ENCODE measurements at places on chromosomes 5 and 9.
A peak's percentile ranks its signal among the peaks of the same experiment; 100 is the strongest.

DNA sequence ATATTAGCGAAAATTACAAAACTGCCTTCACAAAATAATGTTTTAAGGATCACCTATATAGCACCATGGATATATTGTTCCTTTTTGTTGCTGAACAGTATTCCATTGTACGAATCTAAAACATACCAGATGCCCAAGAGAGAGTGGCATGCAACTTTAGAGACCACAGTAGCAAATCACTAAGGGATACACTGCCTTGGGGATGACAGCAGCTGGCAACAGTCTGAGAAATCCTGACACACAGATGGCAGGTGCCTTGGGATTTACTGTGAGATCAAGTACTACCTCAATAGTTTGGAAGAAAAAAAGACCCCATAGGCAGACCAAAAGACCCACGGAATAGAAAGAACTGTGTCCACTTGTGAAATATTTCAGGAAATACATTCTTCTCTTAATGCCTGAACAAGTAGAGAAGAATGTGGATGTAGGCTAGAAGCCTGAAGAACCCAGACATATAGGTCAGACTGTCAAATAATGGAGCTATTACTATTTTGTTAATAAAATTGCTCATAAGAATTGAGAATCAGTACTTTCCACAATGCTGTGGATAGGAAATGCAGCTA lies 53.4 kb downstream of the PLPP1 start:
- DNase-seq: no peak

- peak; percentile 25 for DNase-seq
These were observed at the start of gene MEGF10 for GRCh38 chr5:127290019-127290945. Gene MEGF10 (plus strand): TSS chr5:127290796. CDS start chr5:127331309, 40,513 bp downstream.

DNA sequence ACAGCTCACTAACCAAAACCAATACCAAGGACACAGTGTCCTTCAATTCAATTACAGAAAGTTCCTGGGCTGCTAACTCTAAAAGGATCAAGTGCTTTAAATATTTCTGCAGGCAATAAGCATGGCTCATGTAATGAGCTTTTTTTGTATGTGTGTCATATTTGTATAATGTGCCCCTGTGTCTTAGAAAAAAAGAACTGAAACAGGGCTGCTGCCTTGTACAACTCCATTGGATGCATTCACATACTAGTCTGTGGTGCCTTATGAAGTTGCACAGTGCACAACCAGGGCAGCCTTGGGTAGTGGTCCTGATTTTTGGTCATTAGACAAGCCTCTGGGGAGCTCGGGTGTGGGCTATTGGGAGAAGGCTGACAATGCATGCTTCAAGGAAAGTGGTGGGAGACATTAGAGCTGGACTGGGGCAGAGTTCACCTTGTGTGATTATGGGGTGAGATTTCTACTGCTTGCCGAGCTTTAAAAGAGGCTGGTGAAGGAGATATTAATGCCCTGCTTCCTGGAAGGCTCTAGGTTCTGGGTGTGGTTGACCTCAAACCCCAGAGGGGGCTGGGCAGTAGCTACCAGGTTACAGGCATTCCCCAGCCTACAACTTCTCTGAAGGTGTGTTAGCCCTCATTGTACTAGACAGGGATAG lies 3.6 kb upstream of the CPEB4 start:
- DNase-seq: peak; percentile 89

DNA sequence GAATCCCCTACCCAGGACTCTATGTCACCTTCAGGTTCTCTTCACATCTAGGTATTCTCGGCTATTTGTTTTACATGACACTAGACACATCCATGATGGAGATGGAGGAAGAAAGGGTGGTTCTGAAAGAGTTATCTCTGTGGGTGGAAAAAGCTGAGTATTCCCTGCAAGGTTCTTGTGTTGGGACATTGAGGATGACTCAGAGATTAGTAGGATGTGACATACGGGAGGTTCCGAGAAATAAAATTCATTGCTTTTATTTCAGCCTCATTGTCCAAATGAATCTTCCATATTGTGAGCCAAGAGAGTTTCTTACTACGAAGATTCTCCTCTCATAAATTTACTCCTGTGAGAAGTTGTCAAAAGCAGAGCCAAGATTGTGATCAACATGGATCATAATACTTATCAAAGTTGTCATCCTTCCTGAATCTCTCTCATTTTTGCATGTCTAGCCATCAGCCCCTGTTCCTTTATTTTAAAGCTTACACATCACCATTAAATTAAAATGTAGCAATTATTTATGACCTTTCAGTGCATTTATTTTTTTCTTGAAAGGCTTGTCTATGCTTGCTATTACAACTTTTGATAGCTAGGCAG lies 370.0 kb downstream of the PSAT1 start:
- no peak for DNase-seq

- no peak for DNase-seq
These were observed 40.7 kb downstream of the HRH2 start for GRCh38 chr5:175698401-175699115.

All from hematopoietic multipotent progenitor cell treated with erythropoietin and hydrocortisone succinate and interleukin-3 and kit ligand, for 8 days (in vitro differentiated cells).